ENCODE measurements at places on chromosomes 13 and 19.

GRCh38 chr13:80655778-80656511, 315.0 kb upstream of the SPRY2 start:
- no peak for DNase-seq

GRCh38 chr19:13634658-13635057, 128.4 kb upstream of the CACNA1A start:
- DNase-seq = no peak

DNA sequence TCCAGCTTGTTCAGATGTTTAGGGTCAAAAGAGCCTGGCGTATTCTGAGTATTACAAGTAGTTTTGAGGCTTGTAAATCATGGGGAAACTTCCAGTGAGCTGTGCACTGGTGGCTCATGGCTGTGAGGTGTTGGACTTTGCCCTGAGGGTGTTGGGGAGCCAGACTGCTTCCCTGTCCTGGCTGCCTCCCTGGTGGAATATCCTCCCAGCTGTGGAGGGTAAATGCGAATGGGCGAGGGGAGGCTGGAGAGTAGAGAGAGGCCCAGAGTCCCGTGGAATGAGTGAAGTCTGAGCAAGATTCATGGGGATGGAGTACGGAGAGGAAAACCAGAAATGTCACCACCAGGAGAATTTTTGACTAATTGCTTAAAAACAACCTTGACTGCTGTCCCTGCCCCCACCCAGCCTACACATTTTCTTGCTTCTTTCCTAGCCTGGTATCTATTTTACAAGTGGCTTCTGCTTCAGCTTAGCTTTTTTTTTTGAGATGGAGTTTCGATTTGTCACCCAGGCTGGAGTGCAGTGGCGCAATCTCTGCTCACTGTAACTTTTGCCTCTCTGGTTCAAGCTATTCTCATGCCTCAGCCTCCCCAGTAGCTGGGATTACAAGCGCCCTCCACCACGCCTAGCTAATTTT, 3.7 kb downstream of the SNRPA start:
- DNase-seq = no peak

DNA sequence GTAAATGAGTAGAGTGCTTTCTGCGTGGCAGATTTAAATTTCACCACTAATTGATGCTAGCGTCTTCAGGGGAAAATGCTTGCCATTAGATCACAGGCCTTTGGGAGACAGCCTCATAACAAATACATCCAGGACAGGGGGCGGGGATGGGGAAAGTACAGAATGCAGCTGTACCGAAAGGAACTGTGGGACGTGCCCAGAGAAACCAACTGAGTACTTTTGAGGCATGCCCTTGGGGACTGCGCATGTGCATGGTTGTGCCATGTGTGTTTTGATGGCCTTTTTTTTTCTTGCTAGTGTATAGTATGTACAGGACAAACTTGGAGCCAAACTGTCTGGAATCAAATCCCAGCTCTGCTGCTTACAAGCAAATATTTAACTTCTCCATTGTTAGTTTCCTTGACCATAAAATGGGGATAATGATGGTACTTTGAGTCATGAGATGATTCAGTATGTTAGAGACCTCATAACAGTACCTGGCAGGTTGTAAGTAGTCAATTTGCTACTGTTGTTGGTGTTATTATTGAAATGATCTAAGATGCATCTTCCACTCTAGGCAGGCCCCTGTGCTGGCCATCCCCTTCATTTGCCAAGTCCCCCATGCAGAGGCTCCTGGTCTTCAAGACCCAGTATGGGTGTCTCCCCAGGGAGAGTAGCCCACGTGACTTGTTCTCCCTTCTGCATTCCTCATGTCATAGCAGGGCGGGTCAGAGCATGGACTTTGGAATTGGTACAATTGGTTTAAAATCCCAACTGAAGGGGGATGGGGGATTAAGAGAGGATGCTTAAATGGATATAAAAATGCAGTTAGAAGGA, 68.3 kb upstream of the NPAS1 start:
- no peak for DNase-seq

DNA sequence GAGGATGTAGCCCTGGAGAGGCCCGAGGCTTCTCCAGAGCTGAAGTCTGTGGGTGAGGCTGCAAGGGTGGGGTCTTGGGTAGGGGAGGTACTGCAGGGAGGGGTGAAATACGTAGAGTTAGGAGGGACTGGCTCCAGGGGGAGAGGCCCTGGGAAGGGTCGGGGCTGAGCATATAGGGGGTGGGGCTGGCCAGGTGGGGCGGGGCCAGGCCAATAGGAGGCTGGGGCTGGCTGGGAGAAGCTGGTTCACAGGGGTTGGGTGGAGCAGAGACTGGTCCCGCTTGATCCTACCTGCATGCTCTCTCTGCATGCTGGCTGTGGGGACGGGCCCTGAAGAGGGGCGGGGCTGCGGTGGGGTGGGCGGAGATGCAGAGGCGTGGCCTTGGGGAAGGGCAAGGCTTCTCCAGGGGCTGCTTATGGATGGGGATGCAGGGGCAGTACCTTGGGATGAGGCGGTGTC, 51.9 kb downstream of the CELF5 start:
- no peak for DNase-seq

DNA sequence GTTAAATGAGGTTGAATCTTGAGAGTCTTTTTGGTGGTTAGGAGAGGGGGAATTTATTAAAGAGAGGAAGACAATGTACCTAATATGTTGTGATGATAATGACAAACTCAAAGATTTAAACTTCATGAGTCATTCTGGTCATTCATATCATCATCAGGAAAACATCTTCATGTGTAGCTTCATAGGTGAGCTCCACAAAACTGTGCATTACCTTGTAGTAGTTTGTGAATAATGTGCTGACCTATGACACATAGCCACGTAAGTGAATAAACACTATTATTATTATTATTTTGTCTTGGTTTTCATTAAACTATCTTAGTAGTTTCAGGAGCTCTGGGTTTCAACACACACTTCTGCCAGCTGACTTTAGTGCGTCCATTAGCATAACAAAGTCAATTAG, 997 bp upstream of the GPC6 start:
- DNase-seq = no peak

DNA sequence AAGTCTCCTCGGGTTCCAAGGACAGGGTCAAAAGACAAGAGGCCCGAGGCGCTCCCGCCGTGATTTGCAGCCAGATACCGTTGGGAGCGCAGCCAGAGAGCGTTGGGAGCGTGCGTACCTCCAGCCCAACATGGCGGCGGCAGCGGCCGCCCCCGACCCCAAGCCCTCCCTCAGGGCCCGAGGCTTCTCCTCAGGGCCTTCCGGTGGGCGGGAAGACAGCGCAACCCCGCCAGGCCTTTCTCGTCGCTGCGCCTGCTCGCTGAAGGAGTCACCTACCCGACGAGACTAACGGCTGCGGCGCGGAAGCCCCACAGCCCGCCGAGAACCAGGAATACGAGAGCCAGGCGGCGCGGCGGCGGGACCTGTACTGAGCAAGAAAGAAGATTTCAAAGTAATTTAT, 3.2 kb upstream of the ZNF850 start:
- DNase-seq = peak; percentile 9

- no peak for DNase-seq
Observed at GRCh38 chr13:58343076-58343475, 711.5 kb downstream of the PCDH17 start.

Measured in retinal pigment epithelial cell (primary cell).